ENCODE measurements at places on chromosomes 2 and 18.

GRCh38 chr18:75218065-75218923 lies 7.7 kb downstream of the TSHZ1 start:
- DNase-seq: no peak

- DNase-seq: no peak
These were observed 30.9 kb downstream of the DSEL start for GRCh38 chr18:67485655-67486054.

- no peak for DNase-seq
These were observed 6.2 kb upstream of the CIDEA start for GRCh38 chr18:12247946-12248345.

DNA sequence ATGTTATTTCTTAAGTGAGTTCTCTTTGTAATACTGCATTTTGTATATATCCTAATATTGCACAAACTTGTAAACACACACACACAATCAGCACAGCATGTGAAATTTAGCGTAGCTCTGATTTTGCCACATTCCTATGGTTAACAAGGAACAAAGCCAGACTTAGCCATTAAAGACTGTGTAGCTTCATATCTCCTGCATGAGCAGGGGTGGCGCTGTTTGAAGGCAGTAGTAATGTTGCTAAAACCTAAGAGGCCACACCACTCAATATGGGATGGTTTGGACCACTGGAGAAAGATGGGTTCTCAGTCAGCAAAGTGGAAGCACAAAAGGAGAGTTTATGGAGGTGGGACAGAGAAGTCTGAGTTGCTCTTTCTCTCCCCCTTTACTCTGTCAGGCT lies 61.1 kb upstream of the RND3 start:
- peak; percentile 33 for DNase-seq

DNA sequence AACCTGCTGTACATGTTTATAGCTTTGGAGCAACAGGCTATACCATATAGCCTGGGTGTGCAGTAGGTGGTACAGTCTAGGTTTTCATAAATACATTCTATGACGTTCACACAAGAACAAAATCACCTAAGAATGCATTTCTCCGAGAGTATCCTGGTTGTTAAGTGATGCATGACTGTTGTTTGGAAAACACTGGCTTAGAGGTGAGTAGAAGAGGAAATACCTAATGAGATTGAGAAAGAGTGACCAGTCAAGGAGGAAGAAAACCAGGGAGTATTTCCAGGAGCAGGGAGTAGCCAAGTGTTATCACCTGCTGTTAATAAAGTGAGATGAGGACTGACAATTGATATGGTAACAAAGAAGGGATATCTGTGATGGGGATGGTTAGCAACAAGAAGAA lies 2.9 kb upstream of the ZNF892 start:
- no peak for DNase-seq

GRCh38 chr18:801137-801536 lies 10.9 kb downstream of the YES1 start:
- DNase-seq: no peak

GRCh38 chr2:84800194-84800805 lies 80.6 kb downstream of the TRABD2A start:
- DNase-seq: no peak

GRCh38 chr2:160321006-160321405 lies 120.9 kb upstream of the ITGB6 start:
- no peak for DNase-seq
